A549 treated with ZK216348 at 1 μM for 4 hours (cell line): ENCODE measurements at places on chromosomes 11 and 22. TPM values are rescaled to one million over a fixed set of nuclear protein-coding genes. Genes with fewer than 3 reads are reported as not detected.

Gene SAAL1
- total RNA-seq: 34.6 to 42.6 TPM (median 40.5 TPM) in 5 replicates

Gene HEPHL1
- total RNA-seq: not detected in 5 replicates

Gene PTPRCAP
- 0.22 to 0.62 TPM in 2 of 5 replicates, not detected in the others for total RNA-seq

Gene GLB1L3
- total RNA-seq: not detected in 5 replicates

Gene KCNE3
- total RNA-seq: not detected in 5 replicates

Gene SAA4
- total RNA-seq: not detected in 5 replicates

Gene C11orf91
- total RNA-seq: 0.59 to 4.0 TPM (median 1.0 TPM) in 5 replicates

Gene OR8B4
- not detected in 5 replicates for total RNA-seq
